DND-41 (cell line): ENCODE measurements at places on chromosomes 11 and 22.

DNA sequence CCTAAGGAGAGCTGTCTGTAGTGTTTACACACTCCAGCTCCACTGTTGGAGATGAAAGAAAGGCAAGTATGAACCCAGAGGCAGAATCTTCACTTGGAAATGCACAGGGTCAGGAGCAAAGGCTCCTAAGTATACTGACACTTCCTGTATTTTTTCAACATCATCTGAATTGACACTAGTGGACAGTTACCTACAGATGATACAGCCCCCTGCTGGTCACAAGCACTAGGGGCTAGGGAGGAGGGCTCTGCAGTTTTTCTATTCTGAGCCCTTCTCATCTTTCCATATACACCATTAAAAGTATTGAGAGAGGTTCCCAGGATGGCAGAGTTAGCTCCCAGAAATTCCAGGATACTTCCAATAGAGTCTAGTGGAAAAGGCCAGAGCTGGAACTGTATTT, 290.3 kb upstream of the API5 start:
- DNase-seq = no peak
- no peaks in the 10 kb centered on the region for H3K36me3 ChIP-seq
- no peak overlapping the region for H3K27ac ChIP-seq
- no peak overlapping the region for H3K4me3 ChIP-seq
- H3K4me1 ChIP-seq = no peaks in the 10 kb centered on the region
- H3K27me3 ChIP-seq = no peaks in the 10 kb centered on the region

DNA sequence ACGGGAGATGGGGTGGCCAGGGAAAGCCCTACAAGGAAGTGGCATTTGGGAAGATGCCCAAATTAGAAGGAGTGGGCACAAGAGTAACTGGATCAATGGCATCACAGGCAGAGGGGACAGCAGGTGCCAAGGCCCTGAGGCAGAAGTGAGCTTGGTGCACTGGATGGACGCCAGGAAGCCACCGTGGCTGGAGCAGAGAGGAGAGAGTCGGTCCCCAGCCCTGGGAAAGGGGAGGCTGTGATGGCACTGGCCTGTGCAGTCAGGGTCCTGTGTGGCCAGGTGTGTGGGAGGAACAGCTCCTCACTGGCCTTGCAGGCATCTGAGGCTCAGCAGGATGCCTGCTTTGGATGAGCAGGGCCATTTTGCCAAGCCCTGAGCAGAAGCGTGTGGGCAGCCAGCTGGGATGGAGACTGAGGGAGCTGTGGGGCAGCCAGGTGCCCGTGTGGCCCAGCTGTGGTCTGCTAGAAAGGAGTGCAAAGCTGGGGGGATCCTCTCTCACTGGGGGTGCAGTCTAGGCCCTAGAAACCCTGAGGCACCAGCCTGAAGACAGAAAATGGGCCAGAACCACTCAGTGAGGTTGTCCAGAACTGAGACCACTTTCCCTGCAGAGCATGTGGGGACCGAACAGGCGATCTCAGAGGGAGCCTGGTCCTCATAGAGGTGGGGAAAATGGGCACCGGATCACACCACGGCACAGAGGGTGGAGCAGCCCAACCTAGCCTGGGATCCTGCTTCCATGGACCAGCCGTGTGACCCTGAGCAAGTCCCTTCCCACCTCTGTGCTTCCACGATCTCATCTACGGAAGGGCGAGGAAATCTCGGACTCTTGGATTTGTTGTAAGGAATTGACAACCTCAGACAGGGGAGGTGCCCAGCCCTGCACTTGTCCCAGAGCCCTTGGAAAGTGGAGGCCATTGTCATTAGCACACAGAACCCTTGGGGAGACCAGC, 78.6 kb upstream of the RTL6 start:
- no peaks in the 10 kb centered on the region for H3K36me3 ChIP-seq
- H3K27ac ChIP-seq = no peak overlapping the region
- H3K4me1 ChIP-seq = no peaks in the 10 kb centered on the region

GRCh38 chr11:123186286-123186685, 8.8 kb downstream of the CLMP start:
- no peaks in the 10 kb centered on the region for H3K36me3 ChIP-seq
- no peaks in the 10 kb centered on the region for H3K4me1 ChIP-seq
- no peak for DNase-seq
- H3K4me3 ChIP-seq = no peak overlapping the region
- H3K27me3 ChIP-seq = peaks cover 19% of the 10 kb centered on the region
- H3K27ac ChIP-seq = no peak overlapping the region

GRCh38 chr11:126421271-126421671, 65.8 kb downstream of the ST3GAL4 start:
- H3K27me3 ChIP-seq = no peaks in the 10 kb centered on the region
- no peaks in the 10 kb centered on the region for H3K4me1 ChIP-seq
- no peaks in the 10 kb centered on the region for H3K36me3 ChIP-seq
- DNase-seq = no peak
- no peak overlapping the region for H3K27ac ChIP-seq

DNA sequence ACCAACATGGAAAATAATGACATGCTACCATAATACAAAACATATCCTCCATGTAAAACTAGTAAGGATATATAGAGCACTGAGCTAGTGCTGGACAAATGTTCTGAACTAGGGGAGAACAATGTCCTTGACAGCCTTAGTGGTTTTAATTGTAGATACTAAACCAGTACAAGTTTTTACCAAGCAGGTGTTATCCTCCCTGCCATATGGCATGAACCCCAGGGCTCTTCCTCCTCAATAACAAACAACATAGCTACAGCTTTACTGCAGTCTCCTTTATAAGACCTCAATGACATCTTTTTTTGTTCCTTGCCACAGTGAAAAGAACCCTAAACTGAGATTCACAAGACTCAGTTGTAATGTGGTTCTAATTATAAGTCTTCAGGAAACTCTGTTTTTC, 70.2 kb upstream of the GDPD4 start:
- H3K4me1 ChIP-seq = no peaks in the 10 kb centered on the region
- H3K36me3 ChIP-seq = peaks cover 32% of the 10 kb centered on the region
- H3K27ac ChIP-seq = no peak overlapping the region
- no peak overlapping the region for H3K4me3 ChIP-seq
- DNase-seq = no peak

- H3K4me3 ChIP-seq = no peak overlapping the region
- peak; percentile 25 for DNase-seq
- H3K27ac ChIP-seq = no peak overlapping the region
- peaks cover 6% of the 10 kb centered on the region for H3K27me3 ChIP-seq
Observed at GRCh38 chr11:114026355-114026754, 33.2 kb upstream of the ZBTB16 start.

DNA sequence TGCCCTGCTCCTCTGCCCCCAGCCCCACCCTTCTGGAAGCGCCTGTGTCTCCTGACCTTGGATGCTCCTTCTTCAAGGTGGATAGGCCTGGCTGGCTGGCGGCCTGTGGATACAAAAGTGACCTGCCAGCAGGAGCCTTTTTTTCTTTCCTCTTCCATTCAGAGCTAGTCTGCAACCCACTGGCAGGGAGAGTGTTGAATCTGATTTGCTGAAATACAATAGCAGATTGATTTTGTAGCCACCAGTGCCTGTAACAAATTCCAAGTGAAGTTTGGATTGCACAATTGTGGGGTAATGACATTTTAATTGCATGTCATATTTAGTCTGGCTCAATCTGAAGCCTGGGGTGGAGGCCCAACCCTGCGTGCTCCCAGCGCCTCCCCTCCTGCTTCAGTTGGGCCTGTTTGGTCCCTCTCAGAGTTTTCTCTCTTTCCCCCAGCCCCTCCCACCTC, 97.2 kb downstream of the GRIK4 start:
- peaks cover 18% of the 10 kb centered on the region for H3K27me3 ChIP-seq
- no peak overlapping the region for H3K4me3 ChIP-seq
- no peaks in the 10 kb centered on the region for H3K36me3 ChIP-seq

DNA sequence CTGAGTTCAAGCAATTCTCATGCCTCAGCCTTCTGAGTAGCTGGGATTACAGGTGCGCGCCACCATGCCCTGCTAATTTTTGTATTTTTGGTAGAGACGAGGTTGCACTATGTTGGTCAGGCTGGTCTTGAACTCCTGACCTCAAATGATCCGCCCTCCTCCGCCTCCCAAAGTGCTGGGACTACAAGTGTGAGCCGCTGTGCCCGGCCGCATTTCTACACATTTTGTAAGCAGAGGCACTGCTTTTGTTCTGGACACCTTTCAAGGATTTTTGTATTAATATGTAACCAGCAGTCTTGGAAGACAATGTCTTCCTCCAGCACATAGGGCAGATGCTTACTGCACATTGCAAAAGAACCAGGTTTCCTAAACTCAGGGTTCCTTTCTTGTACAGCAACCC, 11.4 kb upstream of the VSIG10L2 start:
- H3K4me3 ChIP-seq = no peak overlapping the region
- no peak for DNase-seq
- no peaks in the 10 kb centered on the region for H3K36me3 ChIP-seq
- H3K4me1 ChIP-seq = peaks cover 8% of the 10 kb centered on the region
- peaks cover 14% of the 10 kb centered on the region for H3K27me3 ChIP-seq

DNA sequence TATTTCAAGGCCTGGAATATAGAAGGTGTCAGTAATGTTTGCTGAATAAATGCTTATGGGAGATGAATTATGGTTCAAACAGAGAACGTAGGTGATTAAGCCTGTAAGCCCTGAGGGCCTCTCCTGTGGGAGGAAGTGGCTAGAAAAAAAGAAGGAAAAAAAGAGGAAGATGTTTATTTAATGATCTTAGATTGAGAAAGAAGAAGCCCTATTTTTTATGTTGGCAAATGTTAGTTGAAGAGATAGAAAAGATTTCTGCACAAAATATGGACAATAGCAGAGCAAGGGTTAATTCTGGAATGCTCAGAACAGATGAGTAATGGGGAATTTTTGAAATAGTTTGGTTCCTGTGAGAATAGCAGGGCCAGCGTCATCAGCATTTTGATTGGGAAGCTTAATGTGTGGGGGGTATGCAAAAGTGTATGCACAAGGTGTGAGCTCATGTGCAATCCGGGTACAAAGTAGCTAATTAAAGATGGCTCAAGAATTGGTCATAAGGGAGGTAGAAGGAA, 95.7 kb downstream of the TEAD1 start:
- no peaks in the 10 kb centered on the region for H3K4me1 ChIP-seq
- no peak for DNase-seq
- H3K27me3 ChIP-seq = peaks cover 12% of the 10 kb centered on the region
- no peak overlapping the region for H3K4me3 ChIP-seq
- no peak overlapping the region for H3K27ac ChIP-seq
- H3K36me3 ChIP-seq = no peaks in the 10 kb centered on the region

DNA sequence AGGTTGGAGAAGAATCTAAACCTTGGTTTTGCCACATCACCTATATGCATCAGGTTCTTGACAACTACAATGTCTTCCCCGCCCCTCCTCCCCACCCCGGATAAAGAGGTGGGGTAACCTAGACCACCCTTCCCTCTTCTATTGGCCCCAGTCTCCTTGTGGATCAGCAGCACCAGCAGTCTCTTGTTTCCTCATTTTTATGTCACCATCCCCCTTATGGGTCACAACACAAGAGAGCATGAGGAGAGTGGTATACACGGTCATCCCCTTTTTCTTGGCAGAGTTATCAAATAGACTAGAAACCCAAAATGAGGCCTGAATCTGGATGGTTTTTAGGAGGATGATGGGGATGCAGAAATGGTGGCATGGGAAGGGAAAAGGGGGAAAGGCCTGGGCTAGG, 1.2 kb downstream of the MS4A4E start:
- H3K4me3 ChIP-seq = no peak overlapping the region
- no peak for DNase-seq
- H3K27me3 ChIP-seq = no peaks in the 10 kb centered on the region
- H3K36me3 ChIP-seq = no peaks in the 10 kb centered on the region
- H3K4me1 ChIP-seq = no peaks in the 10 kb centered on the region
